ENCODE measurements at places on chromosomes 6 and 20.

GRCh38 chr6:37200085-37200484, 30.1 kb downstream of the PIM1 start:
- no peak for DNase-seq

DNA sequence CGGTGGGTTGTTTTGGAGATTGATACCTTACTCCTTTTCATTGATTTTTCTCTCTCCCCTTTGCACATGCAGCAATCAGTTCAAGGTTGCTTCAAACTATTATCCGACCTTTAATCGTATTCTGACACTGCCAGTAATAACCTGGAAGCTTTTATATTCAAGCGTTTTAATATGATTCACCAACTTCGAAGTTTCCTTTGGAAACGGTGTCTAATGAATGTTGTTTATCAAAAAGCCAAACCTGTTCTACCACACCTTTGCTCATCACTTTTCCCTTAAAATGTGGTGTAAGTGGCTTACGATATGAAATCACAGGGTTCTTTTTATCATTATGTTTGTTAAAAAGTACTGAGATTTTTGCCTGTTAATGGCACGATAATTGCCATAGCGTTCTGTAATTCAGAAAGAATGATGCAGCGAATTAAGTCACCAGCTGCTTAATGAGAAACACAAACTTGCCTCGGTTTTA, 660 bp downstream of the STXBP5 start:
- DNase-seq: no peak

GRCh38 chr20:4766631-4767030, 44.9 kb downstream of the PRND start:
- DNase-seq: no peak

GRCh38 chr6:151493804-151494234, at the start of gene CCDC170:
TSS of gene CCDC170 (plus strand) at chr6:151494017. CDS start at chr6:151494129, 112 bp downstream.
- no peak for DNase-seq

GRCh38 chr20:8663424-8663823, 405.5 kb upstream of the PLCB4 start:
- no peak for DNase-seq

DNA sequence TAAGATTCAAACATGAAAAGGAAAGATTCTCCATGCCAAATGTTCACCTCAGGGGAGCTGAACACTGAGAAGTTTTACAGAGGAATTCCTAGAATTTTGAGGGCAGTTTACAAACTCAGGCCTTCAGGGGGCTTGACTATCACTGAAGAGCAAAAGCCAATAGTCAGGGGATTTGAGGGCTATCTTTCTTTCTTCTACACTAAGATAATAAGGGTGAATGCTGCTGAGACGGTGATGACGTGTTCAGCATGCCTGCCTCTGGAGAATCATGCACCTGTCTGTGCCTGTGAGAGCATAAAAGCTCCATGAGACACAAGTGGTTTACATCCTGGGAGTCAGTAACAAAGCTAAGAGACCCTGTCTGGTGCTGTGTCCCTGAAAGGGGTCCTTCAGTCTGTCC, 1085.6 kb downstream of the KIF16B start:
- no peak for DNase-seq

GRCh38 chr6:79149884-79150283, 71.8 kb upstream of the PHIP start:
- DNase-seq: no peak

- DNase-seq: no peak
These were observed 81.1 kb downstream of the STMND1 start for GRCh38 chr6:17182961-17183360.

DNA sequence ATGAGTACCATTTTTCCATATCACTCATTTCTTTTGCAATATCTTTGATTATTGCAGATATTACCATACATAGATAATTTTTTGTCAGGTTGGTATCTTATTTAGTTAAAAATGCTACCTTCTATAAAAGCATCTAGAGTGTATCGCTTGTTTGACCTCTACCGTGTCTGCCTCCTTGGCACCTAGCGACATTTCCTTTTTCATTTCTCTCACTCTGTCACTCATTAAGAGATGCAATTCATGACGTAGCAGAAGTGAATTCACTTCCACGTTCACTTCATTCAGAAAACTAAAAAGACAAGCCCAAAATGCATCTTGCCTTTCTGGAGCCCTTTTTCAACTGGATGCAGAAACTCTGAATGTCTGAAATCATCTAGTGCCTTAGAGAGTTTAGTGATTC, 172.9 kb downstream of the MMS22L start:
- no peak for DNase-seq

DNA sequence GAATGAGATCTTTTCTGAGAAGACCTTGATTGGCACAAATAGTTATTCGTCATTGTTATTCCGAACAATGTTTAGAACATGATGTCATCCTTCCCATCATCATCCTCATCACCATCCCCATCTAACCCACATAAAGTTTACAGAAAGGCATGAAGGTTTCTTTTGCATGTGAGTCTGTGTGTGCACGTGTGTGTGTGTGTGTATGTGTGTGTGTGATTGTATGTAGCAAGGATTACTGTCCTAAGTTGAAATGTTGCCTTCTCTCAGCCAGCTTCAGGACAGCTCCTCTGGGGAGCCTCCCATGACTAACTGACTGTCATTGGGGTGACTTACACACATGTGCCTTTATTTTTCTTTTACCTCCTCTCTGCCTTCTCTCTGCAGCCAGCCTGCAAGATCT, 113.5 kb downstream of the SLC22A3 start:
- DNase-seq: no peak

DNA sequence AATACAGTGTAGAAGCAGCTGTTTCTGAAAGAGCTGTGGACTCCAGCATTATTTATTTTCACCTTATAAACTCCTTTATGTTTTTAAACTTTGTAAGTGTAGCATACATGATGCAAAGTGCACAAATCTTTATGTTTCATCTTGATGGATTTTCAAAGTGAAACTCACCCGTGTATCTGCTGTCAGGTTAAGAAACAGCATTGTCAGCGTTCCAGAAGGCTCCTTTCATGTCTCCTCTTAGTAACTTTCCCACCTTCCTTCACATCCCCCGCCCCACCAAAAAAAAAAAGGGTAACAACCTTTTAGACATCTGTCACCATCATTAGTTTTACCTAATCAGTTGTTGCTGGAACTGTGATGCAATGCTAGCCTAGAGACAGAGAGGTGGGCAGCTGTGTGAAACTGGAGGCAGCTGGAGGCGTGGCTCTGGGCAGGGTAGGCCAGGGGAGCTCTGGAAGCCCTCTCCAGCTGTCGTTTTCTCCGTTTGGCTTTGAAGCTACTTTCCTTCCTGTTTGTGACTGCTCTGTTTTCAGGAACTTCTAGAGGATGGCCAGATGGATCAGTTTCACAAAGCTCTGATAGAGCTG, 7.2 kb downstream of the ACTR5 start:
- DNase-seq: no peak

GRCh38 chr20:37396416-37397075, 50.6 kb downstream of the SRC start:
- no peak for DNase-seq

DNA sequence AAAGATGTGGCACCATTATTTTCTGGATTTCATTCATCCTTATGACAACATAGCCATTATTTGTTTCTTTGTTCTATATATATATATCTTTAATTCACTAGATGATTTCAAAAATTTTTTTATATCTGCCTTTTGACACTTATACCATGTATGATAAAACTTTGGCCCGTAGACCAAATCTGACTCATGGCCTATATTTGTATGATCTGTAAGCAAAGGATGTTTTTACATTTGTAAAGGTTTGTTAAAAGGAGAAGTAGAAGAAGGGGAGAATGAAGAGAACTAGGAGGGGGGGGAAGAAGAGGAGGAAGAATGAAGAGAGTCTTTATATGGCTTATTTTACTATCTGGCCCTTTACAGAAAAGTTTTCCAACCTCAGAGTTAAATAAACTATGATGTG, 279.7 kb downstream of the LAMA2 start:
- no peak for DNase-seq

DNA sequence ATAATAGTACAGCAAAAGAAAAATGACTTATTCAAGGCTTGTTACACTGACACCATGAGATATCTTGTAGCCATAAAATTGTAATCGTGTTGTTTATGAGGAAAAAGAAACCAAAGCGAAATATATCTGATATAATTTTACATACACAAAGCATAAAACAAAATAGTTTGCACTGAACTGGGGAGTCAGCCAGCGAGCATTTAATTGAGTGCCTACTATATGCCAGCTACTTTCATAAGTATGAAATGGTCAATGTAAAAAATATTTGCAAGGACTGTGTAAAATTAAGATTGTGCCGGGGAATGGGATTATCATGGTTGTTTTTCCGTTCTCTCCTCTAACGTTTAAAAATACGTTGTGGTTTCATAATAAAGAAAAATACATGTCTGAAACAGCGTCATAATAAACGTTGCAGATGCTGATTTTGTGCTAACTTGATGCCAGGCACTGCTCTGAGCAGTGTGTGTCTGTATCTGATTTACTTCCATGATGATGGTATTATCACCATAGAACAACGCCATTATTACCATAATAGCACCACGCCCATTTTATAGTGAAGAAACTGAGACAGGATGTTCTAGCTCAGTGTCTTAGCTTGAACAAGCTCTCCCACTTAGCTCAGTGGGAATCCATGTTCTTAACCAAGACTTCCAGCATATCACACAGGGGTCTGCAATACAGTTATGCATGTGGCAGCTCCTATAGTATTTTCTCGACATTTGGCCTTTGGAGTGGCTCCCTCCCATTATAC, 144.6 kb downstream of the BCAS1 start:
- DNase-seq: no peak

DNA sequence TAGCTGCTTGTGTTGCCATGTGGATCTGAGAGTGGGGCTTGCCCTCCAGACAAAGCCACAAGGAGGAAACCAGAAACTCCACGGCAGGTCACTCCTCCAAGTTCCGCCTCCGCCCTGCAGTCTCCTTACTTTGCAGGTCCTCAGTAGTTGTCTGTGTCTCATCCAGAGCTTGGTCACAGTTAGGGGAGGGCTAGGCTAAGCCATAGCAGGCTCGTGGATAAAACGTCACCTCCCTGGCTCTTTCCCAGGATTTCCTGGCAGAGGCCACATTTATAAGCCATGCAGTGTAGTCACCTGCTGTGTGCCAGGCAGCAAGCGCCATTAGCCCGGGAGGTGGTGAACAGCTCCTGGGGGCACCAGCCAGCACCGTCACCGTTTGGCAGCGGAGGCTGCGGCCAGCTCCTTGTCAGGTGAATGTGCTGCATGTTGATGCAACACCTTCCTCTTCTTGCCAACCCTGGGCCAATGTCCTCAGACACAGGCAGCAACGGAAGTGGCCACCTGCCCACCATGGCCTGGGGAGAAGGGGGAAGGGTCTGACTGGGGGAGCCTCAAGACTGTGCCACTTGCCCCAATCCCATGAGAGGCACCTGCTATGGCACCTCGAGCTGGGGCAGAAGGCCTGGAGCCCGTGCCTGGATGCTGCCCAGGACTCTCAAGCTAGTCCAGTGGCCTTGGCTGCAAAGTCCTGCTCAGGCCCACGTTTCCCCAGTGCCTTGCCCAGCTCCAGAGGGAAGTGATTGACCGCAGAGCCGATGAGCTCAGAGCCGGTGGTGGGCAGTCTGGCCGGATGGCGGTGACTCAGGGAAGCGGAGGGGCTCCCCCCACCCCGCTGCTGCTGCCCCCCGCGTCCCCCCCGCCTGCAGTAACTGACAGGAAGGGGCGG, 39.0 kb upstream of the SLCO4A1 start:
- no peak for DNase-seq

- no peak for DNase-seq
These were observed 24.8 kb downstream of the PHF20 start for GRCh38 chr20:35796571-35796970.

DNA sequence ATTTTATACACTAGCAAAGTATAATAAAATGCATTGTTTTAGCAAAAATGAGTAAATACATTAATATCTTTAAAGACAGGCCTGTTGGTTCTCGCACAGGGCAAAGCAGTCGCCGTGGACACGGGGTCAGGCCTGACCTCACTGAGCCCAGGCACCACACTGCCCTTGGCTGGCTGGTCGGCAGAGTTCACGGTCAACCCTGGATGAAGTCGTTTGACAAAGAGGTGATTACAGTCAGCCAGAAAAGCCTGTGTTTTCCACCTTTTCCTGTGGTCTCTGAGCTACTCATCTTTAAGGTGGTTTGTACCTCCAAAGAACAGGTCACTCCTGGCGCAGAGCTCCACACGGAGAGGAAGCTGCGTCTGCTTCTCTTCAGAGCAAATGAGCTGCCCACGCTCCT, 191.5 kb downstream of the DLL1 start:
- DNase-seq: no peak

- DNase-seq: no peak
These were observed 8.0 kb upstream of the UTRN start for GRCh38 chr6:144277174-144277573.

- no peak for DNase-seq
These were observed 78.5 kb upstream of the HDAC2 start for GRCh38 chr6:114049367-114049966.

- DNase-seq: no peak
These were observed 11.5 kb downstream of the TMEM63B start for GRCh38 chr6:44138717-44139350.

GRCh38 chr6:89657445-89658158, 19.1 kb upstream of the LYRM2 start:
- DNase-seq: no peak

- no peak for DNase-seq
These were observed 209.0 kb upstream of the ECI2 start for GRCh38 chr6:4344317-4344899.

- DNase-seq: no peak
These were observed 55.5 kb upstream of the ARMH2 start for GRCh38 chr6:24854077-24854666.

DNA sequence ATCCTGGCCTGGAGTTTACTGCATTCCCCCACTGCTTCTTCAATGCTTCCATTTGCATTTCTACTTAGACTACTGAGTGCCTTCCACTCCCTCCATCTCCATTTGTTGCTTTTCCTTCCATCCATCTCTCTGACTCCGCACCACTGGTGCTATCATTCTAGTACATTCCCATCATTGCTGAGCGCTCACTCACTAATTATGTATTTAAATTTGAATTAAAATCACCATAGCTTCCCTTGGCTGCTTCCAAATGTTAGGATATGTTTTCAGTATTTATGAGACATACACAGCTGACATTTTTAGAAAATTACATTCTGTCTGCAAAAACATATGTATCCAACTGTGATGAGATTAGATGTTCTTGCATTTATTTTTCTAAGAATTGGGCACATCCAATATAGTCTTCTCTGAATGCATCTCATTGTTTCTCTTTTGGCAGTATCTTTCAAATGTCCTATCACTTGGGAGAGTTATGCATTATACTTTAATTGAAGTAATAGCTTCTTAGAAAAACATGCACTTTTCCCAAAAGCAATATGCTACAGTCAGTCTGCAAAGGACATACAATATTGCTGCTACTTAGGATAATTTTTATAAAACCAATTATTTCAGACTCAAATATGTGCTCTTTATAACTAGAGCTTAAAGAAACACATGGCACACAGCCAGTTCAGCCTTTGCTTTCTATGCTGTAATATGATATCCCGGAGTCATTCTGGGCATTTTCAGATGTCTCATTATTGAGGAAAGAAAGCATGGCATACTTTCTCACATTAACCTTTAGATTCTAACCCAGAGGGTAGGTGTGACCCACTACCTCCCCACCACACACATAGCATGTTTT, 12.1 kb upstream of the COL21A1 start:
- DNase-seq: no peak
